ENCODE measurements at places on chromosomes 5 and 9. TPM values are rescaled to one million over a fixed set of nuclear protein-coding genes. Genes with fewer than 3 reads are reported as not detected.

MPDZ gene
- not detected for total RNA-seq

EFCAB9 gene
- not detected for total RNA-seq

PPIC gene
- not detected for total RNA-seq

GRCh38 chr9:107870927-107871680 is 381.5 kb upstream of the KLF4 start:
- H3K4me1 ChIP-seq = no peaks in the 10 kb centered on the region
- no peak overlapping the region for H3K4me3 ChIP-seq
- H3K27me3 ChIP-seq = no peaks in the 10 kb centered on the region
- H3K36me3 ChIP-seq = no peaks in the 10 kb centered on the region
- DNase-seq = no peak

- H3K27me3 ChIP-seq = no peaks in the 10 kb centered on the region
- H3K27ac ChIP-seq = no peak overlapping the region
- H3K36me3 ChIP-seq = no peaks in the 10 kb centered on the region
- H3K4me3 ChIP-seq = no peak overlapping the region
- DNase-seq = no peak
Measured at GRCh38 chr5:145210020-145210419, 625.1 kb downstream of the PRELID2 start.

DNA sequence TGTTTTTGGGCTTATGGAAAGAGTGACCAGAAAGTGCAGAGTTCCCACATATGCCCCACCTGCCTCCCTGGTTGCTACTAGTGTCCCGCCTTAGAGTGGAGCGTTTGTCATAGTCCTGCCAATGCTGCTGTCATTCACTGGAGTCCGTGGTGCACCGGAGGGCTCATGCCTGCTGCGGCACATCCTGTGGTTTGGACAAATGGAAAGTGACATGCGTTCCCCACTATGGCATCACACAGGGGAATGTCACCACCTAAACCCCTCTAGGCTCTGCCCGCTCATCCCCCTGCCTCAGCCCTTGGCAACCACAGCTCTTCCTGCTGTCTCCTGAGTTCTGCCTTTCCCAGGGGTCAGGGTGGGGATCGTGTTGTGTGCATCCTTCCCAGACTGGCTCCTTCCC is 29.2 kb downstream of the IRX4 start:
- H3K27me3 ChIP-seq = peaks cover 76% of the 10 kb centered on the region
- no peaks in the 10 kb centered on the region for H3K36me3 ChIP-seq
- H3K27ac ChIP-seq = no peak overlapping the region
- H3K4me1 ChIP-seq = no peaks in the 10 kb centered on the region

DNA sequence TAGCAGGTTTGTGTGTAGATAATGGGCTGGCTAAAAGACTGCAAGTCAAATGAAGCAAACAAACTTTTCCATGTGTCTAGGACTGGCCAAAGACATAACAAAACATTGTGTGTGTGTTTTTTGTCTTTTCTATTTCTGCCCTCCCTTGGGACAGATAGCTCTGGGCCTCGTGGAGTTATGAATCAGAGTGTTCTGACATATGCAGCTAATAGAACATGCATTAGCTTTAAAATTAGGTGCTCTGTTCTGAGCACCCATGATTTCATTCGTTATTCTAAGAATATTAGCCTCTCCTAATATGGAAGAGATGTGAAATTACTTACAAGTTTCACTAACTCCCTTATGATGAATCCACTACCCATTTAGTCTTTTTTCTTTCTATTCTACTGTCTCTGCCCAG is 367.3 kb upstream of the PAPPA start:
- no peaks in the 10 kb centered on the region for H3K36me3 ChIP-seq
- no peak for DNase-seq
- H3K27ac ChIP-seq = no peak overlapping the region
- H3K27me3 ChIP-seq = no peaks in the 10 kb centered on the region
- no peaks in the 10 kb centered on the region for H3K4me1 ChIP-seq
- no peak overlapping the region for H3K4me3 ChIP-seq

GRCh38 chr5:53907827-53908226 is 347.4 kb downstream of the NDUFS4 start:
- no peak for DNase-seq
- H3K27ac ChIP-seq = no peak overlapping the region
- peaks cover 5% of the 10 kb centered on the region for H3K36me3 ChIP-seq
- no peaks in the 10 kb centered on the region for H3K27me3 ChIP-seq

All from activated naive CD8-positive, alpha-beta T cell treated with anti-CD3 and anti-CD28 coated beads for 36 hours (primary cell).